ENCODE measurements at places on chromosomes 4 and X.

- no peak for DNase-seq
These were observed 96.0 kb upstream of the NHS start for GRCh38 chrX:17278961-17279360.

DNA sequence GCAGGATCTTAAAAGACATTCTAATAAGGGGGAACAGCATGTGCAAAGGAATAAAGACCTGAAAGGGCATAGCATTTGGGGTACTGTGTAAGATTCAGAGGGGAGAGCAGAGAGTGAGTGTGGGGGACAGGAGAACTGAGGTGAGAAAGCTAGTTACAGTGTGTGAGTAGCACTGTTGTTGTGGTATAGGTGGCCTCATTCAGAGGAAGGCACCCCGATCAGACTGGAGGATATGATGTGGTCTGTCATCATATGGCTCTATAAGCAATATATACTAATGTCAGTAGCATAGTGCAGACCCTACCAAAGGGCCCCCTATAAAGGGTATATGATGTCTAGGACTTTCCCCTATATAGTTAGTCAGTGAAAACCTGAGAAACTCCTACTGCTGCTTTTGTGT lies 175.8 kb downstream of the FMR1NB start:
- DNase-seq = no peak

- no peak for DNase-seq
These were observed 193.8 kb downstream of the UNC5C start for GRCh38 chr4:95355021-95355420.

GRCh38 chrX:123581586-123581985 lies 151.3 kb downstream of the THOC2 start:
- no peak for DNase-seq

GRCh38 chr4:55321707-55322264 lies 24.3 kb upstream of the SRD5A3 start:
- DNase-seq = no peak

DNA sequence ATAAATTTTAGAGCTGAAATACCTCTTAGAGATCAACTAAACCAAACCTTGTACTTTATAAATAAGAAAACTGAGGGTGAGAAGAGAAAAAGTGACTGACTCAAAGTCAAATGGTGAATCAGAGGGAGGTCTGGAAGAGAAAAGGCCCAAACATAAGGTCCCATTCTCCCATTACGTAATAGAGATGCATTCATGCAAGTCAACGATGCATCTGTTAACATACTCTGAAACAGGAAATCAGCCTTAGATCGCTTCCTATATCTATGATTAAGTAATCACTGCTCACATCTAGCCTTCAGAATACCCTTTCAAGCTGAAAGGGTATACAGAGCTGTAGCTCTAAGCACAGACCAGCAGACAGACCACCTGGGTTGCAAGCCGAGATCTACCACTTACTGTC lies 6.5 kb downstream of the RNF150 start:
- DNase-seq = no peak

GRCh38 chr4:119135721-119136121 lies at the start of gene MYOZ2:
Gene MYOZ2, plus strand, starts transcription at chr4:119135832. Its CDS starts 694 bp downstream, at chr4:119136526.
- DNase-seq = no peak

DNA sequence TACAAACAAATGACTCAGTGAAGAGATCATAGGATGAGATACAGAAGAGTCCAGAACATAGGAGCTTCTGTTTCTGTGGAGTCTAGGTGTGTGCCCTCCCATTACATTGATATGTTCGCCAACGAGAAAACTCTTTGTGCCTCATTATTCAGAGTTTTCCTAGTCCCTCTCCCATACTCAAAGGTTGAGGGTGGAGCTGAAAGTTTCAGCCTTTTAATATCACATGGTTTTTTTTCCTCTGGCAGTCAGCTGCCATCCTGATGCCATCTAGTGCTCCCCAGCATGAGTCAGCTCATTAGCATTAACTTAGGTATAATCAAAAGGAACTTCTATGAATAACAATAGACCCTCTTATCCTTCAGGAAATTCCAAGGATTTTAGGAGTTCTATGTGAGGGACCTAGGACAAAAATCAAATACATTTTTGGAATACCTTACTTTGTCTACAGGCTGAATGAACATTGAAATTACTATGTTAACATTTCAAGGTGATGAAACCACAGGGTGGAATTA lies 559.6 kb upstream of the AMOT start:
- DNase-seq = no peak

DNA sequence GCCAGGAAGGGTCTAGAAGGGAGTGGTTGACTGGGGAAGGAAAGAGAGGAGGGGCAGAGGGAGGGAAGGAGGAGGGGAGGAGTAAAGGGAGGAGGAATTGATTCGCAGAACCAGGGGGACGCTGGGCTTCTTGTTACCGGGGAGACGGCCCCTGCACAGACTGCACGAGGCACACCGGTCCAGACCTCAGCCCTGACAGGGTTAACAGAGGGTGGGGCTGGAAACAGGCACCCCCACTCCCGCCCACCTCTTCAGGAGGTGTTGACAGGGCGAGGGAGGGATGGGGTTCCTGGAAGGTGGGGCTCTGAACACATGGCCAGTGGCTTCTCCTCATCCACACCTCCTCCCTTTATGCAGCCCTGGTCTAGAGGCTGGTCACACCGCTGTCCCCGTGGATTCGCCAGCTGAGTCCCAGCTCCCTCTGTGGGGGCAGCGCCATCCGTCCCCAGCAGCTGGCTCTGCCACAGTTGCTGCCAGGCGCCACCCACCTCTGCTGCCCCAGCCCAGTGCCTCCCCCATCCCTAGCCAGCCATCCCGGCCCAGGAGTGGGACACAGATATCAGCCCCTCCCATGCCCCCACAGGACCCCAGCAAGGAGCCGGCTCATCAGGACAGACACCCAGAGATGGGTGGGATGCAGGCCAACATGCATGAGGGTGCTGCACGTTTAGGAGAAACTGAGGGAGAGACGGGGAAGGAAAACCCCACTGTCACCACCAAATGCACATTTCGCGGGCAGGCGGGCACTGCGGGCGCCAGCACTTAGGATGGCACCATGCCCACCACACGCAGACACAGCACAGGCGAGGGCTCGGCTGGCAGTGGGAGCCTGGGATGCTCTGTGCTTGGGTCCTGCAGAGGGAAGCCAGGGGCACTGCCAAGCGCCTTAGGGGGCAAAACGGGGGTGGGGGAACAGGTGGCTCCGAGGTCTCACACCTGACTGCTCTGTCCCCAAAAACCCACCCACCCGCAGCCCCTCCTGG lies 87.6 kb downstream of the ABLIM2 start:
- no peak for DNase-seq

DNA sequence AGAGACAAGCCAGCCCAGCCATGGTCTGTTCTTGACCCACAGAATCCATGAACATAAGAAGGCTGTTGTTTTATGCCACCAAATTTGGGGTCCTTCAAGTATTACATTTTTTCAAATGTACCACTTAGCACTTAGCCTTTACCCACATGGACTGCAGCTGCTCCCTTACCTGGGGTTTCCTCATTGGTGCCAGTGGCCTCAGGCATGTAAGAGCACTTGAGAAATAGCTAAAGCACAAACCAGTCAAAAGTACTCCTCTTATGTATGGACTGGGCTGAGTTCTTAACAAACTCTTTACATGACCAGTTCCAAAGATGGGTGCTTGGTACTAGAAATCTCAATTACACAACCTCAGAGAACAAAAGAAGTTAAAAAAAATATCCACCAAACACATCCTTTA lies 77.6 kb upstream of the MAP3K15 start:
- DNase-seq = no peak

DNA sequence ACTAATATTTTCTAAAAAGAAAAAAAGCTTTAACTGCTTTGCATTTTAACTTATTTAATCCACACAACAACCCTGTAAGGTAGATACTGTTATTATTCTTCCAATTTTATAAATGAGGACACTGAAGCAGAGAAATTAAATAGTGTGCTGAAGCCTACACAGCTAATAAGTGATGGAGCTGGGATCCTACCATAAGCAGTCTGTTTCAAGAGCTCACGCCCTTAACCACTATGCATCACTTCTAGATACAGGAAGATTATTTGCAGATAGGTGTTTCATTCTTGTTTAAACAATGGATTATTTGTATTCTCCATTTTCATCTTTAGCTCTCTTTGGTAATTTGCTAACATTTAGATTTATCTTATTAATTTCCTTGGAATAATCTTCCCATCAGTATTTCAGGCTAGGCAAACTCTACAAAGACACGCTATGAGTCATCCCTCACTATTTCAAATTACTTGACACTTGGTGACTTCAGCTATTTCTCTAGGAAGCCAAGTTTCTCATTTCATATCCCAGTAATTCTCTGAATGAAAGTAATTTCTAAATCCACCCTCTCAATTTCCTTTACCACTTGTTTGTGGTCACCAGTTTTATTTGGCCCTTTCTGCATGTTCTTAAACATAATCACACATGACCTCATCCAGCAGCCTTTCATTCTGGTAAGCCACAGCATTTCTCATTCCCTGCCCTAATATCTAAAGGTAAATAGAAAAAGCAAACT lies 67.3 kb downstream of the ASB9 start:
- no peak for DNase-seq

- DNase-seq = no peak
These were observed 449.8 kb upstream of the SMIM31 start for GRCh38 chr4:164304101-164304639.

DNA sequence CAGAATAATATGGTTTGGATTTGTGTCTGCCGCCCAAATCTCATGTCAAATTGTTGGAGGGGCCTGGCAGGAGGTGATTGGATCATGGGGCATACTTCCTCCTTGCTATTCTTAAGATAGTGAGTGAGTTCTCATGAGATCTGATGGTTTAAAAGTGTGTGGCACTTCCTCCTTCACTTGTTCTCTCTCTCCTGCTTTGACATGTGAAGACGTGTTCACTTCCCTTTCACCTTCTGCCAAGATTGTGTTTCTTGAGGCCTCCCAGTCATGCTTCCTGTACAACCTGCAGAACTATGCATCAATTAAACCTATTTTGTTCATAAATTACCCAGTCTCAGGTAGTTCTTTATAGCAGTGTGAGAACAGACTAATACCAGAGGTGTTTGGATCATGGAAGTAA lies 325.7 kb upstream of the GIMD1 start:
- DNase-seq = no peak

GRCh38 chrX:153477901-153478300 lies 7.5 kb upstream of the HAUS7 start:
- DNase-seq = no peak

DNA sequence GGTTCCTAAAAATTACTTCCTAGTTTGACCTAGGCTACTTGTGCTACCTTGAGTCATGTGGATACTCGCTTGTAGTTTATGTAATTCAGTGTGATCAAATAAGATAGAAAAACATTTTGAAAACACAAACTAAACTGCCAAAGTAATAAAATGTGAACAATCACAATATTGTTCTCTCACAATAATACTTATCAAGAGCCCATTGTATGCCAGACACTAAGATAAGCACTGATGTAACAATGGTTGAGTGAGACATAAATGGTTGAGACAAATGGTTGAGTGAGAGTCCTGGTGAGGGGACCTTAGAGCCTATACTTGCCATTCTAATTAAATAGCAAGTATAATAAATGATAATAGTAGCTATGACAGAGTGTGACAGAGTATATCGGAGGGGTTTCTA lies 41.7 kb downstream of the RFC1 start:
- no peak for DNase-seq

GRCh38 chr4:13174926-13175325 lies 309.2 kb downstream of the RAB28 start:
- DNase-seq = no peak

GRCh38 chr4:79856196-79856595 lies 216.8 kb downstream of the ANTXR2 start:
- DNase-seq = no peak

DNA sequence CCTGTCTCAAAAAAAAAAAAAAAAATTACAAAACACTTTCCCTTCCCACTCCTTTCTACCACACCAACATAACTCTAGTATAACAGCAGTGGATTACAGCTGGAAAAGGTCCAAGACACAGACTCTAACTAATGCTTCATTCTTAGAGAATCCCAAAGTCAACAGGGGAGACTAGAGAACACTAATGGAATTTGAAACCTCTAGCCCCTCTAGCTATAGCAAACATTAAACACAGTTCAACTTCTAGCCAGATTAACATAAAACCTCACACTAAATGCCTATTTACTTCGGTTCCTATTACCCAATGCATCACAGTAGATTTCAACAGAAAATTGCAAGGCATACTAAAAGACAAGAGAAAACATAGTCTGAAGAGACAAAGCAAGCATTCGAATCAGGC lies 10.5 kb upstream of the DHX15 start:
- no peak for DNase-seq

DNA sequence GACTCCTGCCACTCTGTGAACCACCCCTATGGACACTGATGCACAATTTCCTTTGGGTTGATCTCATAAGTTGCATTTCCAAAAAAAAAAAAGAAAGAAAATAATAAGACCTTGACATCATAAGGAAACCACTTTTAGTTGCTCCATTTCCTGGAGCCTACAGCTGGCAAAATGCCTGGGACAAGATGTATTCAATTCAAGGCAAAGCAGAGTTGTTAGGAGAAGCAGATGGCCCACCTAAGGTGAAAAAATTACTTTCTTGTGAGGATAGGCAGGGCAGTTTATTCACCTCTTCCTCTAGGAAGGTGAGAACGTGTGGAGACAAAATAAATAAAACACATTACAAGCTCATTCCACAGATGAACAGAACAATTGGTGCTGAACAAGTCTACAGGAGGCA lies 14.1 kb upstream of the SCRG1 start:
- no peak for DNase-seq

GRCh38 chr4:97720869-97721432 lies 422.3 kb downstream of the STPG2 start:
- DNase-seq = no peak

DNA sequence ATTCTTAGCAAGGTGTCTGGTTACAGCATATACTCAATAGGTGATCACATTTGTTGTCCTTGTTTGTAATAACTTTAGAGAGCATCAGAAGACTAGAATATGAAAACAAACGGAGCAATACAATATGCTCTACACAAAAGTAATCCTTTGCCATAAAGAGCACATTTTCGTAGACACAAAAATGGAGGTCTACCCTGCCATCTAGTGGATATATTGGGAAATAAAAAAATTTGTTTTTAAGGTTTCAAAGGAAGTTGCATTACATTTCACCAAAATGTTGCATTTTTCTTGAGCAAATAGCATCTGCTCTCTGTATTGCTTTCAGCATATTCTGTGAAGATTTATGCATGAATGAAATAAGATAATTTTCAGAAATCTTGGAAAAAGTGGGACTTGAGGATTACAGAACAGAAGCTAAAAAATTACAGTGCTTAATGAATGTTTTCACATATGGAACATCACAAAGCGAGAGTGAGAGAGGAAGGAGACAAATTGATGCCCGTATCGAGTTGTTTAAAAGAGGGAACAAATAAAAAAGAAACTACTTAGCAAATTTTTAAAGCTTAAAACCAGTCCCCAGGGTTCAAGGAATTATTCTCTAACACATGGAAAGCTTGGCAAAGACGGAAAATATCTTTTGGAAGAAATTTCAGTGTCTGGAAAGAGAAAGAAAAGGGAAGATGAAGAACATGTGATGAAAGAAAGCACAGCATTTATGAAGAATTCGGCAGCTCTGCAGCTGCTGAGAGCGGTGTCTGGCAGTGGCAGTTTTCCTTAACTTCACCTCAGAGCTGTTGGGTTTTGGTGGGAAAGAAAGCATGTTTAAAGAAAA lies 390.1 kb downstream of the ANKRD50 start:
- DNase-seq = no peak

- no peak for DNase-seq
These were observed 55.4 kb downstream of the PDK3 start for GRCh38 chrX:24520472-24520871.

All from D721Med (cell line).